ENCODE measurements at places on chromosomes 12 and 14. TPM values are rescaled to one million over a fixed set of nuclear protein-coding genes. Genes with fewer than 3 reads are reported as not detected.

- DNase-seq: no peak
- no peak overlapping the region for H3K27ac ChIP-seq
- H3K27me3 ChIP-seq: no peaks in the 10 kb centered on the region
Observed at GRCh38 chr12:19199332-19199731, 69.8 kb downstream of the PLEKHA5 start.

GRCh38 chr12:98465505-98465904, 49.9 kb upstream of the TMPO start:
- no peak overlapping the region for H3K27ac ChIP-seq
- DNase-seq: no peak
- no peaks in the 10 kb centered on the region for H3K27me3 ChIP-seq
- H3K4me3 ChIP-seq: no peak overlapping the region
- H3K4me1 ChIP-seq: peaks cover 16% of the 10 kb centered on the region
- H3K36me3 ChIP-seq: no peaks in the 10 kb centered on the region

GRCh38 chr14:104596451-104596918, 8.1 kb downstream of the TMEM179 start:
- no peak overlapping the region for H3K27ac ChIP-seq
- peaks cover 27% of the 10 kb centered on the region for H3K27me3 ChIP-seq
- no peaks in the 10 kb centered on the region for H3K36me3 ChIP-seq
- H3K4me3 ChIP-seq: no peak overlapping the region
- H3K4me1 ChIP-seq: no peaks in the 10 kb centered on the region
- no peak for DNase-seq

DNA sequence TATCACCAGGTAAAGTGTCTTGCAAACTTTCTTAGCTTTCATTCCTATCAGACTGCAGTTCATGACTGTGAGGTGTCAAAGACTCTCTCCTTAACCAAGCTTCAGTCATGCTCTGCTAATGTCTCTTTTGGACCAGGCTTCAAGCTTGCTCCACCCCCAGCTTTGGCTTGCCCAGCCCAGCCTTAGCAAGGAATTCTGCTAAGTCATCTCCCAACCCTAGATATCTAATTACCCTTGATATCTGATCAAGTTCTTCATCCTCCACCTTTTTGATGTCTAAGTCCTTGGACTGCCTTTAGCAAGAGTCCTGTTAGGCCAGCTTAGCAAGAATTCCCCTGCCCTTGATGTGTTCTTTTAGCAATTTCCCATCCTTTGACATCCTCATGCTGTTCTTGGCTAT, 108.9 kb upstream of the FGD4 start:
- peak overlapping the region; percentile 21 for H3K27ac ChIP-seq
- H3K36me3 ChIP-seq: peaks cover 5% of the 10 kb centered on the region
- no peaks in the 10 kb centered on the region for H3K27me3 ChIP-seq

- no peak for DNase-seq
- H3K4me3 ChIP-seq: no peak overlapping the region
- no peaks in the 10 kb centered on the region for H3K27me3 ChIP-seq
- peak overlapping the region; percentile 40 for H3K27ac ChIP-seq
- peaks cover 7% of the 10 kb centered on the region for H3K4me1 ChIP-seq
- peaks cover 57% of the 10 kb centered on the region for H3K36me3 ChIP-seq
Observed at GRCh38 chr12:124464062-124464461, 103.3 kb downstream of the NCOR2 start.

GRCh38 chr14:60381909-60382308, 104.0 kb downstream of the C14orf39 start:
- H3K4me3 ChIP-seq: no peak overlapping the region
- peaks cover 27% of the 10 kb centered on the region for H3K27me3 ChIP-seq
- no peaks in the 10 kb centered on the region for H3K36me3 ChIP-seq
- no peaks in the 10 kb centered on the region for H3K4me1 ChIP-seq
- no peak for DNase-seq

GRCh38 chr14:95232894-95233584, 75.7 kb upstream of the DICER1 start:
- no peak overlapping the region for H3K27ac ChIP-seq
- no peak for DNase-seq
- no peaks in the 10 kb centered on the region for H3K36me3 ChIP-seq
- no peak overlapping the region for H3K4me3 ChIP-seq
- peaks cover 72% of the 10 kb centered on the region for H3K4me1 ChIP-seq
- H3K27me3 ChIP-seq: no peaks in the 10 kb centered on the region

DNA sequence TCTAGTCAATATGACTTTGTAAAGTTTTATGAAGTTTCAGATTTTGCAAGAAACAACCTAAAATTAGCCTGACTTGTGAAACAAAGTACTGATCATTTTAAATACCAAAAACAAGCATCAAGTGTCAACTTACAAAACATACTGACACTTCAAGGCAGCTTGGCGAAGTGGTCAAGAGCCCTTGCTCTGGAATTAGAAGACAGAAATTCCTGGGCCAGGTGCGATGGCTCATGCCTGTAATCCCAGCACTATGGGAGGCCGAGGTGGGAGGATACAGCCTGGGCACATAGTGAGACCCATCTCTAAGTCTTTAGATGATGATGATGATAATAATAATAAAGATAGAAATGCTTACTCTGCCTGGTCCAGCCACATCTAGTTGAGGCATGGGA, 45.4 kb upstream of the NR2C1 start:
- DNase-seq: no peak
- no peak overlapping the region for H3K27ac ChIP-seq
- H3K27me3 ChIP-seq: no peaks in the 10 kb centered on the region
- H3K4me3 ChIP-seq: no peak overlapping the region
- peaks cover 2% of the 10 kb centered on the region for H3K36me3 ChIP-seq
- peaks cover 18% of the 10 kb centered on the region for H3K4me1 ChIP-seq

DNA sequence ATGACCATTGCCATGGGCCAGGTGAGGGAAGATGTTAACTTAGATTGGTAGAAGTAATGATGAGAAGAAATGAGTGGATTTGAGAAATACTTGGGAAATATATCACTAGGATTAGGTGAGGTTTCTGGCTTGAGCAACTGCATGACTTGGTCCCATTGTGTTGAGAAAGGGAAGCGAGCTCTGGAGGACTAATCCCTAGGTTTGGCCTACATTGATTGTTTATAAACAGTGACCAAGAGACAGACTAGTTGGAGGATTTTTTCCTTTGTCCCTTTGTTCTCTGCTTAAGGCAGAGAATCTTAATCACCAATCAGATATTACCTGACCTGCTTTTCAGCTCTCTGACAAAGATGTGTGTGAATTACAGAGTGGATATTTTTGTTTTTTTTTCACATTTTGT, 100.5 kb downstream of the AEBP2 start:
- H3K4me1 ChIP-seq: no peaks in the 10 kb centered on the region
- peaks cover 13% of the 10 kb centered on the region for H3K36me3 ChIP-seq
- no peak overlapping the region for H3K27ac ChIP-seq
- no peak overlapping the region for H3K4me3 ChIP-seq

- peaks cover 6% of the 10 kb centered on the region for H3K27me3 ChIP-seq
- H3K4me1 ChIP-seq: no peaks in the 10 kb centered on the region
- no peaks in the 10 kb centered on the region for H3K36me3 ChIP-seq
- DNase-seq: no peak
Observed at GRCh38 chr12:5524769-5525436, 93.0 kb downstream of the NTF3 start.

GRCh38 chr12:33795536-33795935, 226.8 kb upstream of the ALG10 start:
- no peaks in the 10 kb centered on the region for H3K4me1 ChIP-seq
- H3K4me3 ChIP-seq: no peak overlapping the region
- H3K27ac ChIP-seq: no peak overlapping the region

GRCh38 chr12:104748790-104749189, 209.3 kb downstream of the SLC41A2 start:
- DNase-seq: no peak
- no peak overlapping the region for H3K4me3 ChIP-seq
- H3K4me1 ChIP-seq: peaks cover 7% of the 10 kb centered on the region
- no peaks in the 10 kb centered on the region for H3K36me3 ChIP-seq

DNA sequence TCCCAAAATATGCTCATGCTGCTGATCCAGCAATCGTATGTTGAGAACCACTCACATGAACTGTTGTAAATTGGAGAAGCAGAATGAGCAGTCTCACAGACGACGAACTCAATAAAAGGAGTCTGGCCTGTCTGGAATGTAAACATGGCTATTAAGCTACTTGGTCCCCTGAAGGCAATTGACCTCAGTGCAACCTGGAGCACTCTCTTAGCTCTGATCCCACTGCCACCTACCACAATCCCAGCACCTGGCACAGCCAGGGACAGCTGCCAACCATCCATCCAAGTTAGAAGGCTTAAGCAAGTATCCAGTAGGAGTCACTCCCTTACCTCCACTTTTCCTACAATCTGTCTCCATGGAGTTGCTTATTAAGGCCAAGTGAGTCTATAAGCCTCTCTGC, 406.9 kb upstream of the CLEC14A start:
- H3K27me3 ChIP-seq: no peaks in the 10 kb centered on the region
- peaks cover 7% of the 10 kb centered on the region for H3K4me1 ChIP-seq
- H3K4me3 ChIP-seq: no peak overlapping the region
- no peaks in the 10 kb centered on the region for H3K36me3 ChIP-seq

GRCh38 chr12:64944966-64945365, 120.5 kb downstream of the TBC1D30 start:
- no peaks in the 10 kb centered on the region for H3K36me3 ChIP-seq
- no peak overlapping the region for H3K27ac ChIP-seq
- DNase-seq: no peak
- H3K4me1 ChIP-seq: peaks cover 3% of the 10 kb centered on the region
- no peak overlapping the region for H3K4me3 ChIP-seq
- H3K27me3 ChIP-seq: peaks cover 4% of the 10 kb centered on the region

- H3K36me3 ChIP-seq: no peaks in the 10 kb centered on the region
- H3K4me3 ChIP-seq: no peak overlapping the region
- H3K27ac ChIP-seq: no peak overlapping the region
- peaks cover 12% of the 10 kb centered on the region for H3K4me1 ChIP-seq
- H3K27me3 ChIP-seq: peaks cover 19% of the 10 kb centered on the region
Observed at GRCh38 chr12:49897276-49897675, 6.4 kb downstream of the FAIM2 start.

DNA sequence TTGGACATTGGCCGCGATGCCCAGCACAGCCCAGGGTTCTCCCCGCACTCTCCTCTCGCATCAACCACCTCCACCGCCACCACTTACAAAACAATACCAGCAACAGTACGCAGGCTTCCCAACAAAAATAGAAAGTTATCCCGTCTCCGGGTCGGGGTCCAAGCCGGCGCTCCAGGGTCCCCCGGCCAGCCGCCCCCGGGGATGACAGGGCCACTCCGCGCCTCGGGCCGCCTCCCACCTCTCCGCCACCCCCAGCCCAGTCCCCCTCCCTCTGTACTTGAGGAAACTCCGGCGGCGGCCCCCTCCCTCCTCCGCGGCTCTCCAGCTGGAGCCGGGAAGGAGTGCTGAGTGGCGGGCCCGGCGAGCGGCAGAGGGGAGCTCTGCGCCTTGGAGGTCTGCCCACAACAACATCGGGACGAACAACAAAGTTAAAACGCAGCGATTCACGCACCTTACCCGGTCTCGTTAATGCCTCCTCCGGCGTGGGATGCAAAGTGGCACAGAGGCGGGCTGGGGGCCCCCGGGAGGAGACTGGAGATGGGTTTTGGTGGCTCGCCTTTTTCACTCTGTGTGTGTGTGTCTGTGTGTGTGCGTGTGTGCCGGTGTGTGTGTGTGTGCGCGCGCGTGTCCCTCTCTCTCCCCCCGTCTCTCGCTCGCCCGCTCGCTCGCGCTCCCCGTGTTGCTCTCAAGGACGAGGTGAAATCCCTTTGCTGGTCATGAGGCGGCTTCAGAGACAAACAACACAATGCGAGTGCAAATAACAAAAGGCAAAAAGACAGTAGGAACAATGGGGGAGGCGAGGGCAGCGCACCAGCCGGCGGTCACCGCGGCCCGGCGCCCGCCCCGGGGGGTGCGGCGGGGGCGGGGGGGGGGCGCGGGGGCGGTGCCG, 386.8 kb downstream of the BCAT1 start:
- DNase-seq: peak; percentile 50
- peaks cover 38% of the 10 kb centered on the region for H3K4me1 ChIP-seq
- peak overlapping the region; percentile 88 for H3K27ac ChIP-seq
- H3K27me3 ChIP-seq: peaks cover 25% of the 10 kb centered on the region
- H3K36me3 ChIP-seq: no peaks in the 10 kb centered on the region

DNA sequence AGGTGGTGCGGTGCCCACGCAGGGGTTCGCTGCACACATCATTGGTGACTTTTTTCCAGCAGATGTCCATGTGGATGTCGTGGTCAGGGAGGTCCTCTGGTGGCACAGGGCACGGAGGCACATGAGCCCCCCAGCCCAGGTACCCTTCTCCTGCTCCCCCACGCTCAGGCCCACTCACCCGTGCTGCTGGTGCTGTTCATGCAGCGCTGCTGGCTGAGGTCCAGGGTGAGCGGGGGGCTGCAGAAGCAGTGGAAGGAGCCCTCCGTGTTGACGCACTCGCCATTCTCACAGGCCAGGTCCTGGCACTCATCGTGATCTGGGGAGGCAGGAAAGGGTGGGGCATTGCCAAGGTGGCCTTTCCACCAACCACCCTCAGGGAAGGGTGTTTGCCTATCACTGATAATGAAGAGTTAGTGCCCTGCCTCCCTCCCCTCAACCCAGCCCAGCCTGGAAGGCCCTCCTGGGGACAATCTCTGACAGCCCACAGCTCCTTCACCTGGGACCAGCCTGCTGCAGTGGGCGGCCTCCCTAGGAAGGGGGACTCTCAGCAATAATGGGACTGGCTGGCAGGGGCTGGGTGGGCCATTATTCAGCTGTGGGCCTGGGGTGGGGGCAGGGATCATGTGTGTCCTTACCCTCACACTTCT, 9.8 kb downstream of the ISCA2 start:
- peaks cover 6% of the 10 kb centered on the region for H3K4me1 ChIP-seq
- peaks cover 13% of the 10 kb centered on the region for H3K27me3 ChIP-seq
- H3K27ac ChIP-seq: no peak overlapping the region
- H3K4me3 ChIP-seq: no peak overlapping the region

- peaks cover 80% of the 10 kb centered on the region for H3K4me1 ChIP-seq
- H3K27me3 ChIP-seq: no peaks in the 10 kb centered on the region
Observed at GRCh38 chr12:54261815-54262402, 18.0 kb downstream of the CBX5 start.

GRCh38 chr12:53096759-53097158, 708 bp upstream of the IGFBP6 start:
- DNase-seq: no peak
- H3K27me3 ChIP-seq: peaks cover 1% of the 10 kb centered on the region
- H3K36me3 ChIP-seq: peaks cover 3% of the 10 kb centered on the region
- peak overlapping the region; percentile 80 for H3K27ac ChIP-seq
- H3K4me1 ChIP-seq: peaks cover 41% of the 10 kb centered on the region
- H3K4me3 ChIP-seq: peak overlapping the region; percentile 74

DNA sequence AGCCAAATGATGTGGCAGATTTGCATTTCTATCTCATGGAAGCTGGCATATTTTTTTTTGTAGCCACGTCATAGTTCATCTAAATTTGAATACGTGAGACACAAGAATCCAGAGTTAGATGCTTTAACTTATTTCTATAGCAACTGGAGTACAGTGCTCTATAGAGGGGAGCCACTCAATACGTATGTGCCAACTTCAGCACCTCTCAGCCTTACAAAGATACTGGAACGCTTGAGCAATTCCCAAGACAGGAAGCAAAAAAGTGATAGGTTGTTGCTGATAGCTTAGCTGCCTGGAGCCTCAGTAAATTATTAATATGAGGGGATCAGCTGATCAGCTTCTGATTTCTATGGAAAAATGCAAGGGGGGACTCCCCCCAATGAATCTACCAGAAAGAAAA, 24.1 kb upstream of the PELI2 start:
- peak overlapping the region; percentile 11 for H3K27ac ChIP-seq
- DNase-seq: no peak
- peaks cover 26% of the 10 kb centered on the region for H3K4me1 ChIP-seq
- no peaks in the 10 kb centered on the region for H3K36me3 ChIP-seq
- H3K27me3 ChIP-seq: no peaks in the 10 kb centered on the region
- H3K4me3 ChIP-seq: no peak overlapping the region

Gene TAS2R50
- 3.3 TPM for total RNA-seq

Gene ZNF891
- 5.6 TPM for total RNA-seq

Gene SUSD6
- total RNA-seq: 34.7 TPM

Gene UBE3B
- total RNA-seq: 42.8 TPM

Gene ANKRD52
- 63.1 TPM for total RNA-seq

Gene CELA1
- total RNA-seq: not detected

Gene GPRC5A
- 108 TPM for total RNA-seq

Gene OR4M1
- not detected for total RNA-seq

Gene CD69
- total RNA-seq: 0.40 TPM

Gene LYZ
- total RNA-seq: 0.34 TPM

Gene TMPRSS12
- total RNA-seq: 0.27 TPM

Gene ITGB7
- 3.2 TPM for total RNA-seq
